Activated gamma-delta T cell treated with Interleukin-2 at 50 U/mL for 16 hours (primary cell): ENCODE measurements at places on chromosomes 5 and 9.

DNA sequence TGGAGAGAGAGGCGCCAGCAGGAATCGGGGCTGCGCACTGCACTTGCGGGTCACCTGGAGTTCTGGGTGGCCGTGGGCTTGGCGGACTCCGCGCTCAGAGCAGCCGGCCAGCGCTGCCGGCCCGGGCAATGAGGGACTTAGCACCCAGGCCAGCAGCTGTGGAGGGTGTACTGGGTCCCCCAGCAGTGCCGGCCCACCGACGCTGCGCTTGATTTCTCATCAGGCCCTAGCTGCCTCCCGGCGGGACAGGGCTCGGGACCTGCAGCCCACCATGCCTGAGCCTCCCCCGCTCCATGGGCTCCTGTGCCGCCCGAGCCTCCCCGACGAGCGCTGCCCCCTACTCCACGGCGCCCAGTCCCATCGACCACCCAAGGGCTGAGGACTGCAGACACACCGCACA lies 325.6 kb downstream of the ACTL7B start:
- no peak for DNase-seq

- DNase-seq, result no peak
These were observed 65.0 kb downstream of the PKD2L2 start for GRCh38 chr5:137954131-137954879.

GRCh38 chr5:64811050-64811640 lies 42.4 kb downstream of the CWC27 start:
- peak; percentile 4 for DNase-seq

- no peak for DNase-seq
These were observed 1078.9 kb downstream of the CDH12 start for GRCh38 chr5:21774281-21774680.

- no peak for DNase-seq
These were observed 5.7 kb downstream of the WDR41 start for GRCh38 chr5:77486344-77486962.

DNA sequence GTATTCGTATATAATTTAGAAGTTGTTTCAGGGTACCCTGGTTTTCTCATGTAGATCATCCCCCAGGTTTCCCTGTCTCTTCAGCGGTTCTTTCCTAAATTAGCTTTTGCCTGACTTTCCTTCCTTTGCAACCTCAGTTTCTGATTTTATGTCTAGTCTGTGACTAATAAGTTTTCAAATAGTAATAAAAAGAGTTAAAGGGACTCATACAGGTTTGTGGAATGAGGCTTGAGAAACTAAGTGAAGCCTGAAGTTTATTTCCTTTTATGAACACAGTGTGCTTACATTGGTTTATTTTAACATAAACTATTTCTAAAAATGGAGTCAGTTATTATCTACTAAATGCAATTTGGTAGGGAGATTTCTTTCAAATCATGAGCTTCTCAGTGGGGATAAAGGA lies 96.8 kb downstream of the TRIO start:
- DNase-seq, result no peak

- no peak for DNase-seq
These were observed 115.8 kb upstream of the CACNA1B start for GRCh38 chr9:137761793-137762192.

GRCh38 chr5:27171761-27172261 lies 133.4 kb upstream of the CDH9 start:
- DNase-seq, result no peak

- DNase-seq, result no peak
These were observed 212.4 kb downstream of the GNA14 start for GRCh38 chr9:77435688-77436087.

- peak; percentile 18 for DNase-seq
These were observed 92.8 kb downstream of the SNX18 start for GRCh38 chr5:54610197-54610944.

DNA sequence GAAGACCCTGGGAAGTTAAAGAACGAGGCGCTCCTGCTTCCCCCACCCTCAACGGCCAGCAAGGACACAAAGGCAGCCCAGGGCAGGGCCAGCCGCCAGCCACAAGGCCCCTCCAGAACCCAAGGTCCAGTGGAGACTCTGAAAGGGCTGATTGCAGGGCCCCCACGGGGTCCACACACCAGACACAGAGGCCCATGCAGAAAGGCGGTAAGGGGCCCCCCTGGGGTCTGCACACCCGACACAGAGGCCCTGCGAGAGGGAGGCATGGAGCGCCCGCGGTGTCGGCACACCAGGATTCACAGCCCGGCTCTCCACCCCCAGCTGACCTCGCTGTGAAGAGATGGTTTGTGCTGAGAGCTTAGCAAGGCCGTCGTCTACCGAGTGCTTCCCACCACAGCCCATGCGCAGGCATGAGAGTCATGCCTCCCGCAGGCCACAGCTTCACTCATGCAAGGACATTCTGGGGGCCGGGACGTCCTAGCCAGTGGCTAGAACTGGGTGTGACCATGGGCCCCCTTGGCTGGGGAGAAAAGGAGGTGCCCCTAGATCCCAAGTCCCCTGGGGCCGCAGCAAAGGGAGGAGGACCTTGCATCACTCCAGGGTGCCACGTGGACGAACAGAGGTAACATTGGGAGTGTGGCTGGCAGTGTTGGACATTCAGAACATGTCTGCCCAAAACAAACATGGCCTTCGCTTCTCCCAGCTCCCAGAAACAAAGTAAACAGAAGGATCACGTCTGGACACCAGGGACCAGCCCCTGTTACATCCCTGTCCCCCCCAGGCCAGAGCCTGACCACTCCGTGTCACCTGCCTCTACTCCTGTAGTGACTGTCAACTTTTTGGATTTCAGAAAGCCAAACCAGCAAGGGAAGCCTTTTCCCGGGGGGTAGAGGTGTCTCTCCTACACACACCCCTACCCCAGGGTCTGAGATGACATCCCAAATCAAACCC lies 9.8 kb downstream of the BRD3 start:
- no peak for DNase-seq

DNA sequence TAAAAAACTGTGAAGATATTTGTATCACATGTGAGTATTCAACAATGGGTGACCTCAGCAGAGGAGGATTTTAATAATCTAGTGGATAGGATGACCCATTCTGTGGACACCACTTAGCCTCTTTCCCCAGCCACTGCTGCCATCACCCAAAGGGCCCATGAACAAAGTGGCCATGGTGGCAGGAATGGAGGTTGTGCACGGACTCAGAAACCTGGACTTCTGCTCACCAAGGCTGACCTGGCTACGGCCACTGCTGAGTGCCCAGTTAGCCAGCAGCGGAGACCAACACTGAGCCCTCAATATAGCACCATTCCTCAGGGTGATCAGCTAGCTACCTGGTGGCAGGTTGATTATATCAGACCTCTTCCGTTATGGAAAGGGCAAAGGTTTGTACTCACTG lies 1410.4 kb upstream of the CDH9 start:
- DNase-seq, result no peak

- DNase-seq, result no peak
These were observed 4.2 kb downstream of the KCNIP1 start for GRCh38 chr5:170508036-170508435.

DNA sequence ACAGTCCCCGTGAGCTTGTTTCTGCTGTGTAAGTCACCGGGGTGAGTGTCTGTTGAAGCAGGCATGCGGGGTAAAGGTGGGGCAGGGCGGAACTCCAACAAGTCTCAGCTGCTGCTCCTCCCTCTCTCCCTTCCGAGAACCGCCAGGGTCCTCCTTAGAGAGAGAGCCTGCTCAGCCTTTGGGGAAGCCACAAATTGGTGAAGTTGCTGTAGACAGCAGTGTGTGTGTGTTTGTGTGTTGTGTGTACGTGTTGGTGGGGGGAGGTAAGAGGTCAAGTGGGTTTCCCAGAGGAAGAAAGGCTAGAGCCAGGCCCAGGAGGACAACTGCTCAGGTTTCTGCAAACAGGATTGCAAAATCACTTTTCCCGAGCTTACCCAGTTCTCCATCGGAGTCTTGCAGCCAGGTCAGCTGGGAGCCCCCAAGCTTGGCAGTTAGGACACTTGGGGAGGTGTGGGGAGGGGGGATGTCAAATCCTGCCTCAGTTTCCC lies 38.9 kb upstream of the DAB2IP start:
- no peak for DNase-seq

GRCh38 chr5:109034306-109034705 lies 286.6 kb downstream of the FER start:
- no peak for DNase-seq

GRCh38 chr9:128151309-128152132 lies 2.3 kb downstream of the LCN2 start:
- DNase-seq, result no peak

DNA sequence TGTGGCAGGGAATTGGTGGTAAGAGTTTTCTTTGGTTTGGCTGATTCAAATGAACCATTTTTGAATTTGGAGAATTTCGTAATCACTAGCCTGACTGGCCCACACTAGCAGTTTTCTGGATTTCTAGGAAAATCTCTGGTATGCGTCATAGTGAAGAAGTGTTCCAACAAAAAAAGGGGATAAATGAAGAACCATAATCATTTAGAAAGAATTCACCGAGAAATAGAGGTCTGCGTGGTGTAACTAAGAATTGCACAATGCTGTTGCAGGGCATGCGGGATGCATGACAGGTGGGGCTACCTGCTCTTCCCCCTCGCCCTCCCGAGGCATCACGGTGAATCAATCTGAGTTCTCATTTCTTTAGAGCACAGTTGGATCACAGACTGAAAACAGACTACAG lies 232.3 kb upstream of the PAPPA start:
- DNase-seq, result no peak

DNA sequence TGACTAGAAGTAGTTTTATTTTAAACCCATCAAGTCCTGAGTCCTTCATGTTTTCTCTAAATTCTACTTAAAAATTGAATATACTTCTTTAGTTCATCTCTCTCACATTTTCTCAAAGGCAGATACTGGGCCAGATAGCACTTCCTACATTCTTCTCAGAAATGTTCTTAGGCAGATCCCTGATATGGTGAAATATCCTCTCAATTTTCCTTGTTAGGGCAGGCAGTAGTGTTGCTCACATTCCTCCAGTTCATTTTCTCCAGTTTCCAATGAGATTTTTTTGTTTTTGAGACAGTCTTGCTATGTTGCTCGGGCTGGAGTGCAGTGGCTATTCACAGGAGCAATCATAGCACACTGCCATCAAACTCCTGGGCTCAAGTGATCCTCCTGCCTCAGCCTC lies 5.7 kb downstream of the GCNT1 start:
- no peak for DNase-seq

DNA sequence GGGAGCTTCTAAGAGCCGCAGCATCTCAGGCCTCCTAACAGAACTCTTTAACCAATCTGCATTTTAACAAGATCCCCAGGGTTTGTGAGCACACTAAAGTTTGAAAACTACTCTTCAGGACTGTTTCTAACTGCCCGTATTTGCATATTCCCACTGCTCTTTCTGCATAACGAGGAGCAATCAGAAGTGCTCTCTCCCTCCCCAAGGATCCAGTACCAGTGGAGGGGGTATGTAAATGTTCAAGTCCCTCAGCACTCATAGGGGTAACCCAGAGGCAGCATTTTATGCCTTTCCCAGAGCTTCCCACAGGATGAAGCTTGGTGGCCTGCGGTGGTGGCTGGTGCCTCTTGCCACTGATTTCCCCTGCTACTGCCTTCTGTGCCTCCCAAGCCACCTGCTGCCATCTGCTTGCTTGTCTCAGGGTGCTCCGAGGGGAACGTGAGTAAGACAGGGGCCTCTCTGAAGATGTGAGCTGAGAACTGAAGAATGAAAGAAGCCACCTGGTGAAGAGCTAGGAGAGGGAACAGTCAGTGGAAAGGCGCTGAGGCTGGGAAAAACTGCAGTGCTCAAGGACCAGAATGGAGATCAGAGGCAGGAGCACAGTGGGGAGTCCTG lies 30.0 kb upstream of the PPP1R2B start:
- no peak for DNase-seq

DNA sequence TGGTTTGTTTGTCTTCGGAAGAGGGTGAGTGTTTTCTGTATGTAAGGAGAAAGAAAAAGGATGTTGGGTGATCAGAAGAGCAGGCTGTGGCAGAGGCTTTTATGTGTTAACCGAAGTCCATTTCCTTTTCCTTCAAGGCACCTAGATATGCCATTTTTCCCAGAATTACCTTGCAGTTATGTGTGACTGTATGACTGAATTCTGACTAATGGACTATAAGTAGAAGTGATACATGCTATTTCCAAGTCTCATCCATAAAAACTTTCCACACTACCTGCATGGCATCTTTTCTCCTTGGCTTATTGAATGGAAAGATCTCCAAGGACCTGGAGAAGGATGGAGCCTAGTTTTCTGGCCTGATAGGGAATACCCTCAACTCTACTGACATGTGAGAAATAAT lies 10.6 kb upstream of the NDUFS4 start:
- DNase-seq, result no peak

GRCh38 chr9:94899464-94900221 lies 173.1 kb downstream of the AOPEP start:
- no peak for DNase-seq

DNA sequence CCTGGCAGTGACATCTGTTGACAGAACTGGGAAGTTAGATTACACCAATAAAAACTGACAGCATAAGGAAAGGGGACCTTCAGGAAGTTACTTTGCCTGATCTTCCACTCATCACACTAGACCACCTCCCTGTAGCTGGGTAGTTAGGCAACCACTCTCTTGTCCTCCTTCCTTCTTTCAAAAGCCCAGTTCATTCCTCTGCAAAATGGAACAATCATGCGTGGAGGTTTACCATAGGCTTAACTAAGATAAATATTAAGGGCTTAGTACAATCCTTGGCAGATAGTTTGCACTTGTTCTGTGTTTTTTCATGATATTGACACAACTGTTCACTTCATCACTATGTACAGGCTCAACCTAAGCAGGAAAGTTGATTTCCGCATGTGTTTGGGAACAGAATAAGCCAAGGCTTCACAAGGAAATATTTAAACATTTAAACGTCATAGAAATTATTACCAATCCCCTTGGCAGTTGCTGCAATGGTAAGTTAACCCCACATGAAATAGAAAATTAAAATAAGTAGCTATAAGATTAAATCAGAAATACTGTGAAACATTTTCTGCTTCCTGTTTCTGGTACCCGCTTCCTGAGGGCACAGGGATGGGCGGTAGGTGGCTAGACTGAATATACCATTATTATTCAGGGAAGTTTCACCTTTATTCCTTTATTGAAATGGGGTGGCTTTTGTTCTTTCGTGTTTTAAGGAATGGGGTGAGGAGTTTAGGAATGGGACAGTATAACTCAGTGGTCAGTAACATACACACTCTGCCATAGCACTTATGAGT lies 9.9 kb upstream of the PTGER4 start:
- DNase-seq, result no peak

DNA sequence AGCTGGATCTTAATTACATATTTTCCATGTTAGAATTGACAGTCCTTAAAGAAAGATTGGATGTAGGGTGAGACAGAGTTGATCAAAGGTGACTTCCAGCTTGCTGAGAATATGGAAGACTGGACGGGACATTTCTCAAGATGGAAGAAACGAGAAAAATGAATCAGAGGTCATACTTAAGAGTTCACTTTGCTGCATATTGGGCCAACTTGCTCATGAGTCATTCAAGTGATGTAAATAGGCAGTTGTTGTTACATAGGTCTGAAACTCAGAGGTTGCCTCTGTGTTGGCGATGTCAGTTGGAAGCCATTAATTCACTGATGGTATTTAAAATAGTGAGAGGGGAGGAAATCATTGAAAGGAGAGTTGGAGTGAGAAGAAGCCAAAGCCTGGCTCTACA lies 132.8 kb downstream of the CD180 start:
- DNase-seq, result no peak
